ENCODE measurements at places on chromosomes 12 and 14.

DNA sequence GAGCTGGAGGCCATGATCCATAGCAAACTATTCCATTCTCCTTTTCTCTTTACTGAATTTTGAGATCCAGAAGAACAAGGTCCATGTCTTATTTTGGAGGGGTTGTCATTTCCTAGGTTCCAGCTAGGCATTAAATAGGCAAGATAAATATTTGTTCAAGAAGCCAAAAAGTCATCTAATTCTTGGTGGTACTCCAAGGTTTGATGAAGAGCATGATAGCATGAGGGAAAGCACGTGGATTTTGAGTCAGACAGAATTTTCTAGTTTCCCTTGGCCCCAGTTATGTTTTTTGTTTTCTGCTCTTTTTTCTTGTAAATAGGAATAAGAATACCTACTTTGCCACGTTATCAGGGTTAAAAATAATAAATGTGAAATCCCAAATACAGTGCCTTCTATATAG, 25.5 kb upstream of the FRMD6 start:
- no peak for DNase-seq

GRCh38 chr12:106493531-106493930, 89.3 kb upstream of the RFX4 start:
- no peak for DNase-seq

DNA sequence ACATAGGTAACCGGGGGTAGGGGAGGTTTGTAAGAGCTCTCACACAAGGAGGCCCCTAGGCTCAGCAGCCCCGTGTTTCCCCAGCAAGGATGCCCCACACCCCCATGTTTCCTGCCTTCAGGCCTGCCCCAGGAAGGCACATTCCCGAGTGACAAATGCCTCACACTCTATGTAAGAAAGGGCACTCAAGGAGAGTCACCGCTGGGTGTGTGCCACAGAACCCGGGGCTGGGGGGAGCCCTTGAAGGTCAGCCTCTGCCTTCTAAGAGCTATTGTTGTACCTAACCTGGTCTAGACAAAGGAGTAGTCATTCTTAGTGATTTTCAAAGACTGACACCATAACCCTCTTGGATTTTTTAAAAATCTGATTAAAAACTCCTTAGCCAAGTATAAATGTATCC, 333.6 kb downstream of the DPF3 start:
- no peak for DNase-seq

GRCh38 chr12:124796303-124796960, 67.2 kb downstream of the SCARB1 start:
- DNase-seq, result no peak

GRCh38 chr12:64652346-64652745, 42.1 kb downstream of the RASSF3 start:
- no peak for DNase-seq

DNA sequence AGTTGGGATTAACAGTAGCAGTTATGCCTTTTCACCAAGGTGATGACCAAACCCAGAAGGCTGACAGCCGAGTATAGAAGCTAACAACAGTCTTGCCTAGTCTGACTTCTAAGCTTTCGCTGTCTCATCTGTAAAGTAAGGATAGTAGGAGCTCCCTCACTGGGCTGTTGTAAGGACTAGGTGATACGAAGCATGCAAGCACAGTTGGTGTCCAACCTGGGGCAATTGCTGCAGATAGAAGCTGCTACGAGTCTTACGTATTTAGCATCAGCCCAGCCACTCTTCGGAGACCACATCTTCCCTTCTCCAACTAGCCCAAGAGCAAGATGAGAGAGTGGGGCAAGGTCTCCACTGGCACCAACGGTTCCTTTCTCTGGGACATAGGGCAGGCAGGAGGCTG, 6.0 kb downstream of the HAL start:
- DNase-seq, result no peak

GRCh38 chr12:90677552-90677951, 277.4 kb downstream of the CCER1 start:
- DNase-seq, result no peak

- DNase-seq, result peak; percentile 45
Measured at GRCh38 chr14:105248368-105249181, at the start of gene BTBD6. Gene BTBD6, plus strand, starts transcription at chr14:105248533. Its CDS starts 179 bp downstream, at chr14:105248712.

GRCh38 chr12:57726884-57727757, 11.4 kb downstream of the AGAP2 start:
- no peak for DNase-seq
